ENCODE measurements at places on chromosomes 16 and 17.

GRCh38 chr17:57145347-57145746 lies 60.3 kb downstream of the AKAP1 start:
- peak; percentile 72 for DNase-seq

DNA sequence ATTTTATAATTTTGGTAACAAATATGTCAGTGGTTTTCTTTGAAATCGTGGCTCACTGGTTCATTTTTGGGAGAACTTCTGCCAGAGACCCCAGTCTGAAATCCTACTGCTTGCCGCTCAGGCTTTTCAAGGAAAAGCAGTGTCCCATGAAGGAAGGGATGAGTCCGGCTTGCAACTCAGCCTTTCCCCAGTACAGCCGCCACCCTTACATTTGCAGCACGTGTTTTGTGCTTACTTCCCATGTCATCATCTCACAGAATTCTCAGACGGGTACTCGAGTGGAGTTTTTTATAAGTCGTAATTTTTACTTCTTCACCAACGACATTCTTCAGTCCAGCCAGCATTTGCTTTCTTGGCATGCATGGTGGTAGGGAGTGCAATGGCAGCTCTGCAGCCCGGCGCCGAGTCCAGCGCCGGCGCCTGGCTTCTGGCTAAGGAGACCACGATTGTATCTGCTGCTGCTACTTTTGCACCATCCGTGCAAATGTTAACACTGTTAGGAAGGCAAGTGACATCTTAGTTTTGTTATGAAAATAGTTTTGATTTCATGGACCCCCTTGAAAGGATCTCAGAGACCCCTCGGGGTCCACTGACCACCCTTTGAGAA lies 111.0 kb downstream of the AMFR start:
- no peak for DNase-seq

GRCh38 chr16:12095275-12096156 lies 119.0 kb downstream of the SNX29 start:
- no peak for DNase-seq

- DNase-seq, result no peak
These were observed 6.4 kb upstream of the MTSS2 start for GRCh38 chr16:70692130-70692872.

DNA sequence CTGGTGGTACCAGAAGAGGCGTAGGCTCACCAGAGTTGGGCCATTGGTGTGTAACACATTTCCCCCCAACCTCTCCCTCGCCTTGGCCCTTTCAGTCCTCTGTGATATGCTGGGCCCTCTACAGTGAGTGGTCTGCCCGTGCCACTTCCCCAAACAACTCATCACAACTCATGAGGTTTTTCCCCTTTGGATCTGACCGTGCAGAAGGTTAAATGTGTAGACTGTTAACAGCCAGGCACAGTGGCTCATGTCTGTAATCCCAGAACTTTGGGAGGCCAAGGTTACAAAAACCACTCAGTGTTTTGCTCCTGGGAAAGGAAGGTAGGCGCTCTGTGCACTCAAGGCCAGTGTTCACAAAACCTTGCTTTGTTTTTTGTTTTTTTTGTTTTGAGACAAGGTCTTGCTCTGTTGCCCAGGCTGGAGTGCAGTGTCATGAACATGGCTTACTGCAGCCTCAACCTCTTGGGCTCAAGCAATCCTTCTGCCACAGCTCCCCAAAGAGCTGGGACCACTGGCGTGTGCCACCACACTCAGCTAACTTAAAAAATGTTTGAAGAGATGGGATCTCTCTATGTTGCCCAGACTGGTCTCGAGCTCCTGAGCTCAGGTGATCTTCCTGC lies 11.3 kb upstream of the CYB5B start:
- DNase-seq, result no peak

DNA sequence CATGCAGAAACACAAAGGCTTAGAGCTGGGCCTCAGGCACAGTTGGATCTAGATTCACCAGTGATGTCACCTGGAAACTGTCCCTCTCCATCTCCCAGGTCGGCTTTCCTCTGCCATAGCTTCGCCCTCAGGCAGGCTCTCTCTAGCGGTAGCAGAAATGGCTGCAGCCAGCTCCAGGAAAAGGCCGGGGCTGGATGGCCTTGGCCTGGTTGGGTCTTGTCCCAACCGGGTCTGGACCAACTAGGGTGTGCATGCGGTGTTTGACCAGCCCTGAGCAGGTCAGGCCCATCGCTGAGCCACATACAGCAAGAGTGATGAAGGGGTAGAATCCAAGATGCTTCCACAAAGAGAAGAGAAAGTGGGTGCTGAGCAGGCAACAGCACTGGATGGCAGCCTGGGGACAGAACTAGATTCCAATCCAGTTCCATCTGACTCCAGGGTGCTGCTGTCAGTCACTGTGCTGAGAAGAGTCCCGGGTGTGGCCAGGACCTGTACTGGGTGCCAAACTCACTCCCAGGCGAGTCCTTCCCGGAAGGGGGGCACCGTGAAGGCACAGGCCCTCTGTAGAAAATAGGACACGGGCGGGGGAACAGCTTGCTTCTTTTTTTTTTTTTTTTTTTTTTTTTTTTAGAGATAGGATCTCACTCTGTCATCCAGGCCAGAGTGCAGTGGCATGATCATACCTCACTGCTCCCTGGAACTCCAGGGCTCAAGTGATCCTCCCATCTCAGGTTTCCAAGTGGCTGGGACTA lies 51.8 kb downstream of the SOCS3 start:
- DNase-seq, result no peak

DNA sequence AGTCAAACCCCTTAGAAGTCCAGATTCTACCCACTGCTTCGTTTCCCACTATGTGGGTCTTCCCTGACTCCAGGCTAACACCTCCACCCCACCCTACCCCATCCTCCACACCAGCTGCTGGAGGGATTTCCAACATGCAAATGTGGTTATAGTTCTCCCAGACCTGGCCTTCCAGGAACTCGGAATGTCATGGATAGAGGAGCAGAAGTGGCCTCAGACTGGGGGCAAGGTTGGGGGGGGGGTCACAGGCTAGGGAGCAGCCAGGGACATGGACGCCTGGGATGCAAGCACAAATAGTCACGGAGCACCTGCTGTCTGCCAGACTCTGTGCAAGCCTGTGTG lies 2.0 kb downstream of the CAMKK1 start:
- DNase-seq, result no peak

- DNase-seq, result no peak
These were observed 13.7 kb downstream of the METTL22 start for GRCh38 chr16:8634991-8635736.

- no peak for DNase-seq
These were observed 3.3 kb downstream of the COL1A1 start for GRCh38 chr17:50198026-50198669.

GRCh38 chr17:7122381-7122780 lies 7.8 kb upstream of the ASGR2 start:
- no peak for DNase-seq

GRCh38 chr17:70810609-70811008 lies 641.3 kb downstream of the KCNJ2 start:
- DNase-seq, result no peak

- DNase-seq, result no peak
These were observed 62.4 kb upstream of the ATF7IP2 start for GRCh38 chr16:10323528-10323869.

GRCh38 chr17:79023886-79024771 lies at the start of gene C1QTNF1:
Gene C1QTNF1 (plus strand): TSS chr17:79024169. CDS start chr17:79043969, 19,800 bp downstream.
- DNase-seq, result no peak

- no peak for DNase-seq
These were observed 29.2 kb upstream of the FASN start for GRCh38 chr17:82127315-82127595.

DNA sequence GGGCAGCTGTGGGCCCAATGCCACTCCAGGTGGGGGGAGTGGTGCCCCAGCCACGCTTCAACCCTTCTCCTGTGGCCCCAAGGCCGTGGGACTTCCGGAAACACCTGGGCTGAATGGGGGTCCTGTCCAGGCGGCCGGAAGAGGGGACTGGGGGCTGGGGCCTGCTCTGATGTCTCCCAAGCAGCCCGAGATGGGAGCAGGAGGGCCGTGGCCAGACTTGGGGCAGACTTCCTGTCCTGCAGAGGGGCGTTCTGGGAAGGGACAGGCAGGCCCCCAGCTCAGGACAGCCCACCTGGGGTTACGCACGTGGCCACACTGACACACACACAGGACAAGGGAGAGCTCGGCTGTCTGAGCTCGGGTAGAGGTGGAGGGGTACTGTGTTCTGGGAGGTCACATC lies 5.1 kb downstream of the HSD3B7 start:
- no peak for DNase-seq

GRCh38 chr16:50458667-50459495 lies 89.3 kb upstream of the NKD1 start:
- DNase-seq, result no peak

DNA sequence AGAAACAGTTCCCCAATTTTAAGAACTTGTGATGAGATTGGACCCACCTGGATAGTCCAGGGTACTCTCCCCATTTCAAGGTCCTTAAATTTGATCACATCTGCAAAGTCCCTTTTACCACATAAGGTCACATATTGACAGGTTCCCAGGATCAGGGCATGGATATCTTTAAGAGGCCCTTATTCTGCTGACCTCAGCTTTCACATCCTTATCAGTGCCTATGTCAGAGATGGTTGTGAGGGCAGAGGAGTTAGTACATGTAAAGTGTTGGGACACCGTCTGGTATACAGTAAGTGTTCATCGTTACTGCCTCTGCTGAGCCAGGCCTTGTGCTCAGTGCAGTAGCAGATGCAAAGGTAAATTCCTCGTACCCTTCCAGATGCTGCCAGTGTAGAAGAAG lies 375.4 kb upstream of the ASIC2 start:
- no peak for DNase-seq

DNA sequence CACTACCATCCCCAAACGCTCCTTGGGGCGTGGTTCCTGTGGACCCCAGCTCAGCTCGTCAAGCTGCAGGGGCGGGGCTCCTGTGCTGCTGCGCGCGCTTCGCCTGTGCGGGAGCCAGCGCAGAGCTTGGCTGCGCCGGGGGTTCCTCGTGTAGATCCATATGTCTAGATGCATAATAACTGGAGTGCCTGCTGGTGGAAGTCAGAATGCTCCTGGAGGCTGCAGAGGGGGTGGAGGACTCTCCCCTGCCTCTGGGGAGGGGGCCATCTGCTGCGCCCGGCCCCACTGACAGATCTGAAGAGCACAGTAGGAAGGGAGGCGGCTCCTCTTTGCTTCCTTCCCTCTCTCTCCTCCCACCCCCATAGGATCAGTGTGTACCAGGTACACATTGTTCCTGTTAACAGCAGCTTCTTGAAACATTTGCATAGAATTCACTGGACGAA lies 4.6 kb downstream of the RASD1 start:
- DNase-seq, result no peak

GRCh38 chr17:27310565-27311110 lies 16.7 kb downstream of the WSB1 start:
- no peak for DNase-seq

DNA sequence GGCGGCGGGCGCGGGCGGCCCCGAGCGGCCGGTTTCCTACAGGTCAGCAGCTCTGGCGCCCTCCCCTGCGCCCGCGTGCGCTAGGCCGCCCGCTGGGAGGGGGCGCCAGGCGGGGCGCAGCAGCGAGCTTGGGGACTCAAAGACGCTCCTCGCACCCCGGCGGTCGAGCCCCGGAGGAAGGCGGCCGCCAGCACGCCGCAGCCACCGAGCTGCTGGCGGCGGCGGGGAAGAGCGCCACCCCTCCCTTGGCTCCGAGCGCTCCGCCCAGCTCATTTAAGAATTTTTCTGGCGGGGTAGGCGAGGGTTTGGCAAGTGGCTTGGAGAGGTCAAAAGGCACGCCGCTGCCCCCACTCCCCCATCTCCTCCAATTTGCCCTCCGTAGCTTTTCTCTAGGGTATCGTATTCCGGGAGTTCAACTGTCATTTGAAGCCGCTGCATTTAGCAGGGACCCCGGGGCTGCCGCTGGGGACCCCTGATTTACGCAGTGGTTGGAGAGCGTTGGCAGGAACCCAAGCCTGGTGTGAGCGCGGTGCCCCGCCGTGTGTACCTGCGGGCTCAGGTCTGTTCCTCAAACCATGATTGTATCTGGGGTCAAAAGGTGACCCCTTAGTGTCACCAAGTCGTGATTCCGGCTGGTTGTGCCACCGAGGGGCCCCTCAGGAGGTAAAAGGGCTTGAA lies 59.5 kb upstream of the GSE1 start:
- no peak for DNase-seq

DNA sequence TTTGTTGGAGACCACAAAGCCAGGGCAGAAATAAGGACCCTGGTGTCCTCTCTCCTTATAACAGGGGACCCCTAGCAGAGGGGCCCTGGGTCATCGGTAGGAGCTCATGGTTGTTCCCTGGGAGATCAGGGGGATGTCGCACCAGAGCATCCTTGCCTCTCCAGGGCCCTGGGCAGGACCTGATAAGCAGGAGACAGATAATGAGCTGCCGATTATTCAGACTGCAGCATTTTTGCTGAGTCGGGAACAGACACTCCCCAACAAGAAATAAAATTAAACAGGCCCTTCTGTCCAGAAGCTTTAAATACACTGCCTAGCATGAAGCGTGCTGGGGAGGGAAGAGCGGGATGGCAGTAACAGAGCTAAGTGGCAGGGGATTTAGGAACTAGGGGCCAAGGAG lies 15.4 kb upstream of the GFAP start:
- peak; percentile 7 for DNase-seq

- no peak for DNase-seq
These were observed 367 bp downstream of the MGRN1 start for GRCh38 chr16:4624827-4625559.

DNA sequence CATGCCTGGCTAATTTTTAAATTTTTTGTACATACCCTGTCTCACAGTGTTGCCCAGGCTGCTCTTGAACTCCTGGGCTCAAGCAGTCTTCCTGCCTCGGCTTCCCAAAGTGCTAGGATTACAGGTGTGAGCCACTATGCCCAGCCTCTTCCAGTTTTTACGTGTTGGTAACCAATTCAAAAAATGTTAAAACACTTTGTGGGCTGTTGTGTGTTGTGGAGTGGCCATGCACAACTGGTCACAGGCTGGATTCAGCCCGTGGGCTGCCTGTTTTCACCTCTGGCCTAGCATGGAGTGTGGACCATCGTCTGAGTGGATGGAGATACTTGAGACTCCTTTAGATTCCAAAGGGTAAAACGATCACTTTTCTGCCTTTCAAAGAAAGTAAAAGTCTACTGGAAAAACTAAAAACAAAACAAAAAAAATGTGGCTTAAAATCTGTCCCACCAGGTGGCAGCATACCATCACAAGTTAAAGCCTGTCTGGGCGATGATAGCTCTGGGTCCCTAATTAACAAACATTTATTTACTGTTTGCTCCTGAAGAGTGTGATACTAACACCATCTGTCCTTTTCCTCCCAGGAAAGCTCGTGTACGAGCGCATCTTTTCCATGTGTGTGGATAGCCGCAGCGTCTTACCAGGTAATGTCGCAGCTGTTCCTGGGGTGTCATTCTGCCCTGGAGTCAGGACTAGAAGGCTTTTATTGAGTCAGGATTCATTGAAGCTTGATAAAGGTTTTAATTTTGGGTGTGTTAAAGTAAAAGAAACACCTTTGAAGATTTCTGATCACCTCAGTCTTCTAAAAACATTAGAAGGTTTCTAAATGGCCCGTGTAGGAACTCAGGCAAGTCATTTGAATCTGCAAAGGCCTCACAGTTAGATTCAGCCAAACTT lies 45.8 kb downstream of the VPS35L start:
- DNase-seq, result no peak

DNA sequence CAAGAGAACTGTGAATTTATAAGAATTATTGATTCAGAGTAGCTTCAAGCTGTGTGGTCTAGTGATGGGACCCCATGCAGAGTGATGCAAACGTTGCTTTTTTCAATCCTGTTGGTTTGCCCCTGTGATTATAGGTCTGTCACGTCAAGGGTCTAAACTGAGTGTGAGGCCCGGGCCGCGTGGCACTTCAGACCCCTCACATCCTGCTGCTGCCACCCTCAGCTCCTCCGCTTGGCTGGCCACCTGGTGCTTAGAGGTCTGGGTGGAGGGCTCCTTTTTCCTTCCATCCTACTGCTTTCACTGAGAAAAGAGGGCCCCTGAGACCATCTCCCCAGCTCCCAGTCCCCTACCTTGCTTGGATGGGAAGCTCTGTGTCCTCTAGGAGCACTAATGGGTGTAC lies 12.0 kb downstream of the MYL4 start:
- DNase-seq, result no peak

Data from D721Med (cell line).